Stimulated activated CD4-positive, alpha-beta T cell treated with anti-CD3 and anti-CD28 coated beads, Interleukin-12 subunit alpha, Interleukin-12 subunit beta, amount 100 ng/mL, for 48 hours (primary cell): ENCODE measurements at places on chromosomes 16 and 17.

- no peak for DNase-seq
Measured at GRCh38 chr17:82392209-82392920, 20.8 kb downstream of the UTS2R start.

GRCh38 chr16:75065149-75065505 is 51.5 kb downstream of the LDHD start:
- DNase-seq: no peak

DNA sequence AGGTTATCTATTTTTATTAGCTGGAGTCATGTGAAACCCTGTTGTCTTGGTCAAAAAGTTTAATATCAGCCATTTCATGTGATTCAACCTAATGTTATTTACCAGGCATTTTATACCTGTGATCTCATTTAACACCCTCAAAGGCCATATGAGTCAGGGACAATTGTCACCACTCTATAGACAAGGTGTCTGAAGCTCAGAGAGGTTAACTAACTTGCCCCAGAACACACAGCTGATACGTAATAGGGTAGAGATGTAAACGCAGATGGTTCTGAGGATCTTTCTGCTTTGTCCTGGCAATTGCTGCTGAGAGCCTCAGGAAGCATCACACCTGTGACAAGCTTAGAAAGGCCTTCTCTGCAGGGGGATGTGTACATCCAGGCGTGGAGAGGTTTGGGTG is 4.9 kb downstream of the CD300A start:
- DNase-seq: no peak

DNA sequence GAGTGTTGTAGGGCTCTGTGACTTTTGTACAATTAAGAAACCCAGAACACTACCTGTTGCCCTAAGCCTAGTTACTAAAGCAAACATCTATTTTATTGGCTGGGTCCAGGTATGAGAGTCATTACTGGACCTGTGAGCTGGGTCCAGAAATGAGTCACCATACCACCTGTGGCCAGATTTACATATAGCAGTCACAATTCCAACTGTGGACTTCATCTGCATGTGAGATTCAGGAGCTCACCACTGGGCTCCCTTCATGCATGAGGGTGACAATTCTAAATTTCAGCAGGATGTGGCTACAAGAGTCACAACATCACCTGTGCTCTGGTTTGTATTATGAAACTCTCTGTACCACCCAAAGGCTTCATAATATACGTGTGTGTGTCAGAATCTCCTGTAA is 2038.0 kb downstream of the TP53TG3F start:
- DNase-seq: no peak

DNA sequence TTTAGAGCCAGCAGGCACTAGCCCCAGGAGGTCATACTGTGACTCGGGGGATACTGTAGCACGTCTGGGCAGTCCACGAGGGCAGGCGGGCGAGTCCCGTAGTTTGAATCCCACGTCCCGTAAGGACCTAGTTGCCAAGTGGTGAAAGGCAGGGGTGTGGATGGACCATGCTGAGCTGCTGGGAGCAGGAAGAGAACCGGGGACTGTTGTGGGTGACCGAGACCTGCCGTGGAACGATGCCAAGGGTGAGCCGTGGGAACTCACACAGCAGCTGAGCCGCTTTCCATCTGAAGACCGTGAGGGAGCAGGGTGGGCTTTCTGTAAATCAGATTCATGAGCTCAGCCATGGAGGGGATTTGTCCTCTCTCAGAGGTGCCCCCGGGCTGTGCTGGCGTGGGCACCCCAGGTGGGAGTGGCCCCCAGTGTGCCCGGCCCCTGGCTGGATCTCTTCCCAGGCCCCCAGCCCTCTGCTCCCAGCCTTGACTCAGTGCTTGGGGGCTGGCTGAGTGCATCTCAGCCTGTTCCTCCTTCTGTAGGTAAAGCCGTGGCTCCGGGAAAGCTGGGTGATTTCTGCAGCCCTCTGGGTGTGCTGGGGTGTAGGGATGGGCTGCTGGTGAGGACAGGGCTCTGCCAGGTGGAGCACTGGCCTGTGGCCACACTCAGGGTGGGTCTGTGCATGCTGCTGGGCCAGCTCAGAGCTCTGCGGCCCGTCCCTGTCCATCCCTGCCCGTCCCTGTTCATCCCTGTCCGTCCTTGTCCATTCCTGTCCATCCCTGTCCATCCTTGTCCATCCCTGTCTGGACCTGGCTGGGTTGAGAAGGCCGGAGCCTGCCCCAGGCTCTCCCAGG is 13.6 kb downstream of the ASPSCR1 start:
- DNase-seq: no peak
